Daoy (cell line): ENCODE measurements at places on chromosomes 3 and 15.

- no peak for DNase-seq
These were observed 80.9 kb upstream of the RASGRF1 start for GRCh38 chr15:79171320-79172031.

GRCh38 chr15:46933332-46933731 is 784.0 kb upstream of the SEMA6D start:
- no peak for DNase-seq

DNA sequence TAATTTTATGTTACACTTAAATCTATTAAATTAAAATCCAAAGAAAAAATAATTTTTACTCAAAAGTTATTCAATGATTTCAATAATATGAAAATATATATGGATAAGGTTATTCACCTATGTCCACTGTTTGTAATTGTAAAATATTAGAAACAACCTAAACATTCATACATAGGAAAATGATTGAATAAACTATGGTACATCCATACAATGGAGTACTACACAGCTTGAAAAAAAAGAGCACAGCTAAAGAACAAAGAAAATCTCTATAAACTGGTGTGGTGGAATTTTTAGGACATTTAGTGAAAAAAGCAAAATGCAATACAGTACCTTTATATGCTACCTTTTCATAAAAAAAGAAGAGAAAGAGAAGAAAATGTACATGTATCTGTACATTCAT is 52.8 kb downstream of the SHOX2 start:
- DNase-seq, result no peak

- DNase-seq, result no peak
These were observed 199.2 kb downstream of the IL5RA start for GRCh38 chr3:2910997-2911396.
